ENCODE measurements at places on chromosomes 5 and 9.

DNA sequence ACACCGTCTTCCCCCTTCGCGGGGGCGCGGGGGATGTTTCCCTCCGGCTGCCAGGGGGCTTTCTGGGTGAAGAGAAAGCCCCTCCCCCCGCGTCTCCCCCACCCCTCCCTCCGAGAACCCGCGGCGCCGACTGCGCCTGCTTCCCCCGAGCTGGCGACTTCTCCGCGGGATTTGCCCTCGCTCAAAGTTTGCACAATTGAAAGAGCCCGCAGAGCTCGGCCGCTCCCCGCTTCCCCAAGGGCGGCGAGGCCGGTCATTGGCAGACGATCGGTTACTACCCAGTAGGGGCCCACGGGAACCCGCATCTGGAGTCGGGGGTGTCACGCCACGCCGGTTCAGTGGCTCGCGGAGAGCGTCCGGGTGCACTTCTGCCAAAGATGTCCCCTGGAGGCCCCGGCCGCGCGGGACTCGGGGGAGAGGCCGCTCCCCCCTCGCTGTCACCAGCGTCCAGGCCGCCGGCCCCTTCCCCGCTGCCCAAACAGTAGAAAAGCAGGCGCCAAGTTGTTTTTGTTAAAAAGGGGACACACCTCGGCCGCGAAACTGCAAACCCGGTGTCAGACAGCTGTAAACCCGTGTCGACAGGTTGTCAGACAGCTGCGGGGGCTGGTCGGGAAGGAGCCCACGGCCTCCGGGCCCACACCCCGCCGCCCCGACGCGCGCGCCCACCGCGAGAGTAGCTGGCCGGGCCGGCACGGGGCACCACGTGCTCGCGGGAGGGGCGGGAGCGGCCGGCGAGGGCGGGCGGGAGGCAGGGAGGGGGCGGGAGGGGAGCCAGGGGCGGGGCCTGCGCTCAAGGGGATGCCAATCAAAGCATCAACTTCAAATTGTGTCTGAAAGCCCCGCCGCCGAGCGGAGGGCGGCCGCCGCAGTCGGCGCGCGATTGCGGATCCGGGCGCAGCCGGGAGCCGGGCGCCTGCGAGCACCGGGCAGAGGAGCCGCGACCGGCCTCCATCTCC is at the start of gene IRX1:
IRX1 (plus strand) TSS at position 827 of the 956 bp plus-strand sequence. CDS start 274 bp downstream, outside the sequence.
- DNase-seq = no peak

- no peak for DNase-seq
Measured at GRCh38 chr5:99122976-99123375, 194.2 kb upstream of the CHD1 start.

DNA sequence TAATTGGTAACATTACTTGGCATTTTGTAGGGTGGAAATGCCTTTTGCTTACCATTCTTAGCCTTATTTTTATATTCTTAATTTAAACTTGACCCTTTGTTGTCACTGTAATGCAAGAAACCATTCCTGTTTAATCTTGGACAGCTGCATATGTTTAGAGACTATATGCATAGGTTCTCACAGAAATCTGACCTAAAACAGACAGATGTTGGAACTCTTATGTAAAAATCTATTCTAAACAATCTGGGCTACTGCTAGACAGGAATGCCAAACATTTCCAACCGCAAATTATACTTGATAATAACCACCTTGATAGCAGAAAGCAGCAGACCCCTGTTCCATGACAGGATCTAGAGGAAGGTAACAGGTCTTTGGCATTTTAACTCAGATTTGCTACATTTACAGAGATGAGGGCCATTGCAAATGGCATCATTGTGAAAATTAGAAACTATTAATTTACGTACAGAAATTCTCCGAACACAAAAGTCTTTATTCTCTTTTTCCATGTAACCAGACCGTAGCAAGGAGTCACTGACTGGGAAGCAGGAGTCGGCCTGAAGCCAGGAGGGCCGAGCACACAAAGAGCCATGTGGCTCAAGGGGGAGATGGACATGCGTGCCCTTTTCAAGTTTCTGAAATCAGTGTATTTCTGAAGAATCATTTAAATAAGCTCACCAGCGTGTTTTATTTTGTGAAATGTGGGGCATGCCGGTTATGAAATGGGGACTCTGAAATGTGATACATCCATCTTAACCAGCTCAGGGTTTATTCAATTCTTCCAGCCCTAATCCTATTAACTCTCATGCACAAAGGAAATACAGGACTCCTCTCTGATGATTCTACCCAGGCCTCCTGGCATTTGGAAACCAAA is 139.3 kb downstream of the AOPEP start:
- no peak for DNase-seq

- no peak for DNase-seq
Measured at GRCh38 chr9:91943478-91944470, 6.3 kb downstream of the ROR2 start.

All from cortex of kidney (tissue), 1 donor.